ENCODE measurements at places on chromosomes 6 and 20. TPM values are rescaled to one million over a fixed set of nuclear protein-coding genes. Genes with fewer than 3 reads are reported as not detected.

MUC22 gene
- not detected for total RNA-seq

DNA sequence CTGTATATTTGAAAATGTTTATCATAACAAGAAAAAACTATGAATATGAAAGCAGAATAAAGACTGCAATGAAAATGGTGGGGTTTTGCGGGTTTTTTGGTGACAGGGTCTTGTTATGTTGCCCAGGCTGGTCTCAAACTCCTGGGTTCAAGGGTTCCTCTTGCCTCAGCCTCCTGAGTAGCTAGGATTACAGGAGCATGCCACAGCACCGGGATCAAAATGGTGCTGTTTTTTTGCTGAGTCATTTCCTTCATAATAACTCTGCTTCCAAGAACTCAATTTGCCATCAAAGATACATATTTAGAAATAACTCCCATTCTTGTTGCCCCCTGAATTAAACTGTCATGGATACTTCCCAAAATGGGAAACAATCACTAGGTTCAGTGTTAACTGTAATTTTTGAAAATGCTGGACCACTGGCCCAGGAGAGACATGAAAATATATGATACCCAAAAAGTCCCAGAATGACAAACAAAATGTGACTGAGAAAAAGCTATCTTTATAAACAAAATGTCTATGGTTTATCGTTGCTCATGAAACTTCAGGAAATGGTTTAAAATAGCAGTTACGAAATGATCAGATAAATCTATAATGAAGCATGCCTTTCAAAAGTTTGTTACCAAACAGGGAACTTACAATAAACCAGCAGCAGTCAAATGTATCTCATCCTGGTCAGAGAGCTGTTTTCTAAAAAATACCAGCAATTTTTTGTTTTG lies 32.2 kb downstream of the ILRUN start:
- DNase-seq, result no peak
- no peaks in the 10 kb centered on the region for H3K36me3 ChIP-seq

DNA sequence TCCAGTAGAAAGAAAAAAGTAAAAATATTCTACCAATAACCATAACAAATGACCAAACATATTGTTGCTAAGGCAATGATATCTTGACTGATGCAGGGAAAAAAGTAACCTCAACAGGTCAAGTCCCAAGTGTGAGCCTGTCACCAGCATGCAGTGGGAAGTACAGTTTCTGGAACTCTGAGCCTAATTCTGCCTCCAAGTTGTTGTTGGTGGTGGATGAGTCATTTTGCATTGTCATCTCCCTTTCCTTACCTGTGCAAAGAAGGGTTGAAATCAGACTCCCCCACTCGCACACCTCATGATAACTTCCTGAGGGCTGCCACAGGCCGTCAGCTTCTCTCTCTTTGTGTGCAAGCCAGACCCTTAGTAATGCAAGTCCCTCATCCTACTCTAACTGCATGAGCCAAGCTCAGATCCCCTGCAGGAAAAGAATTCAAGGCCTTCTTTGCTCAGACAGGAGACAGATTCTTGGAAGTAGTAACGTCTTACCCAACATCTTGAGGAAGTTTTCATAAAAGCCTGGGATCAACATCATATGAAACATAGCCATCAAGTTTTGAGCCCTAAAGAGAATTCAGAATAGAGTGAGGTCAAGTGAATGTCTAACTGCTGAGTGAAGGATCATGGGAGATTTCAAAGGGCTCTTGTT lies 207.6 kb upstream of the FOXA2 start:
- no peak overlapping the region for H3K4me3 ChIP-seq
- no peak overlapping the region for H3K27ac ChIP-seq
- H3K36me3 ChIP-seq, result no peaks in the 10 kb centered on the region
- H3K4me1 ChIP-seq, result no peaks in the 10 kb centered on the region
- H3K27me3 ChIP-seq, result no peaks in the 10 kb centered on the region

DNA sequence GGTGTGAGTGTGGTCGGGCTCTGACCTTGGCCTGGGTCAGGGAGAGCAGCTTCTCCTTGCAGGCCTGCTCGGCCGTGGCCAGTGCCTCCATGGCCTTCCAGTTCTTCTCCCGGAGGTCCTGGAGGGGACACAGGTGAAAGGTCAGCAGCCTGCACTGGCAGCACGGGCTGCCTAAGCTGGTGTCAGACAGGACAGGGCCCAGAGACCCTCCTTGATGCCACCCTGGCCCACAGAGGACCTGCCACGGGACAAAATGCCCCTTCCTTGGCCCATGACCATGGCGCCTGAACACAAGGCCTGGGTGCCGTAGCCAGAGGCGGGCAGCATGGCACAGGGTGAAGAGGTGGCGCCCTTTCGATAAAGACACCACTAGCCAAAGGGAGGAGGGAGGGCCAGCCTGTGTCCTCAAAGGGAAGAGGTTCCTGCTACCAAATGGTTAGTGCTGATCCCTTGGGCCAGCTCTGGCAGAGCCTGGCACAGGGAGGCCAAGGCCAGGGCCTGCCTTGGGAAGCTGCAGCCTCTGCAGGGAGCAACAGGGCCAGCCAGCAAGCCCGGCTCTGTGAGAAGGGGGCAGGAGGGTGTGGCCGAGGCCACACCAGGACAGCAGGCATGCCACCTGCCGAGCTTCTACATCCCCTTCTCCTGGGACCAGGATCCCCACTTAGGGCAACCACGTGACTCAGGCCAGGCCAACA lies 54.8 kb downstream of the DSTN start:
- no peak for DNase-seq
- no peak overlapping the region for H3K27ac ChIP-seq
- H3K4me1 ChIP-seq, result peaks cover 7% of the 10 kb centered on the region
- no peaks in the 10 kb centered on the region for H3K27me3 ChIP-seq
- peaks cover 51% of the 10 kb centered on the region for H3K36me3 ChIP-seq
